ENCODE measurements at places on chromosomes 3 and 15.

GRCh38 chr3:42982645-42983412 lies 3.7 kb downstream of the GASK1A start:
- no peak for ATAC-seq

DNA sequence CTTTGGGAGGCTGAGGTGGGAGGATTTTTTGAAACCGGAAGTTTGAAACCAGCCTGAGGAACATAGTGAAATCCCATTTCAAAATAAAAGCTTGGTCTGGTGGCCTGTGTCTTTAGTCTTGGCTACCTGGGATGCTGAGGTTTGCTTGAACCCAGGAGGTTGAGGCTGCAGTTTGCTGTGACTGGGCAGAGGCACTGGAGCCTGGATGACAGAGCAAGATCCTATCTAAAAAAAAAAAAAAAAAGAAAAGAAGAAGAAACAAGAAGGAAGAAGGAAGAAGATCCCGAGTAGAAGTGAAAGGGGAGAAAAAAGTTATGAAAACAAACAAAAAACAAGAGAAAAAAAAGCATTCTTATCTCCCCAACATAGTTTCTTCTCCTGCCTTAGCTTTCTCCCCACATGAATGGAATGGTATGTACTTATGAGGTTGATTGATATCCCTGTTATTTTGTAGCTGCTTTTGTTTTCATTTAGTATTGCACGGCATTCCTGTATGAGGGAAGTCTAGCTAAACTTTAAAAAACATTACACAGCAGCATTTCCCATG lies 42.4 kb downstream of the TMEM40 start:
- ATAC-seq: no peak

- peak; percentile 37 for ATAC-seq
These were observed 25.3 kb downstream of the ADGRG7 start for GRCh38 chr3:100634493-100635272.

- peak; percentile 45 for ATAC-seq
These were observed 38.6 kb downstream of the UMPS start for GRCh38 chr3:124768812-124769211.

DNA sequence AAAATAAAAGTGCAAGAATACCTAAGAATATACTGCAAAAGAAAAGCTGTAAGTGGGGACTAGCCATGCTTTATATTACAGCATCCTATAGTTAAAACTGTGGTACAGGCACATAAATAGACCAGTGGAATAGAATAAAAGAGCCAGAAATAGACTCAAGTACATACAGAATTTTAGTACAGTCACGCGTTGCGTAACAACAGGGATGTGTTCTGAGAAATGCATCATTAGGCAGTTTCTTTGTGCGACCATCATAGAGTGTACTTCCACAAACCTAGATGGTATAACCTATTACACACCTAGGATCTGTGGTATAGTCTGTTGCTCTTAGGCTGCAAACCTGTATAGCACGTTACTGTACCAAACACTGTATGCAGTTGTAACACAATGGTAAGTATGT lies 61.8 kb downstream of the PCCB start:
- ATAC-seq: no peak

GRCh38 chr3:65412588-65412987 lies 626.1 kb downstream of the MAGI1 start:
- no peak for ATAC-seq

DNA sequence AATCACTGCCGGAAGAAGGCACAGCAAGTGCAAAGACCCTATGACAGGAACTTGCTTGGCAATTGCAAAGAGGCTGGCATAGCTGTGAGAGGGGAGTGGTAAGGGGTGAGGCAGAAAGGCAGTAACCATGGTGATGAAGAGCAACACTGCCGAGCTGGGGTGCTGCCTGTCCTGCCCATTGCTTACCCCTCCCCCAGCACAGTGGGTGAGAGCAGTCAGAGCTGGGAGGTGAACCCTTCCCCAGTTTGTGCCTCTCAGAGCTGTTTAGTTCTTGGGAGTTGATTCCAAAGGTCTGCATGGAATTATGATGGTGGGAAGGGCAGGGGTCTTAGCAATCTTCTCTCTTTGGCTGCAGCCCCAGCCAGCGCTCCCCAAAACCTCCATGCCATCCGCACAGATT lies 8.8 kb downstream of the TYRO3 start:
- ATAC-seq: no peak

- ATAC-seq: no peak
These were observed 71.3 kb downstream of the CLSTN2 start for GRCh38 chr3:140006331-140006730.
